ENCODE measurements at places on chromosomes 1 and 21.

DNA sequence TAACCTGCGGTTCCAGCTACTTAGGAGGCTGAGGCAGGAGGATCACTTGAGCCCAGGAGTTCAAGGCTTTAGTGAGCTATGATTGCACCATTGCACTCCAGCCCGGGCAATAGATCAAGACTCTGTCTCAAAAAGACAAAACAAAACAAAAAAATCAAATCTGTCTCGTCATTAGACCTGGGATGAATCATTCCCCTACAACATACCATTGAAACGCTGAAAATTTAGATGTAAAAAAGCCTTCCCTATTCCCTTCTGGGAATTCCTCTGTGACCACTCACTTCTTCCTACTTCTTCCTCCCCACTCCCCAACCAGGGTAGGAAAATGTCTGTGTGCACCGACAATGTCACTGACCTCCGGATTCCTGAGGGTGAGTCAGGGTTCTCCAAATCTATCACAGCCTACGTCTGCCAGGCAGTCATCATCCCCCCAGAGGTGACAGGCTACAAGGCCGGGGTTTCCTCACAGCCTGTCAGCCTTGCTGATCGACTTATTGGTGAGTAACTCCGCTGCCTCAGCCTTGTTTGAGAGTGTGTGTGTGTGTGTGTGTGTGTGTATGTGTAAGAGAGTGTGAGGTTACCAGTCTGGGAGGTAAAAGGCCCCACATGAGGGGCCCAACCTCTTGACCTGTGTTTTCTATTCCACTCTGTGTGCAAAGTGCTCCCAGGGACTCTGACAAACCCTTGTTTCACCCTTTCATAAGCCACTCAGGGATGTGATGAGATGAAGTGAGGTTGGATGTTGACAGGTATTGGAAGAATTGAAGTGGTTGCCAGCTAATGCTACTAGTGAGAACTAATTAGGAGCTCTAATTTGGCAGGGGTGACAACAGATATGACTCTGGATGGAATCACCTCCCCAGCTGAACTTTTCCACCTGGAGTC, 16.3 kb upstream of the SARS1 start:
- peak; percentile 95 for DNase-seq

DNA sequence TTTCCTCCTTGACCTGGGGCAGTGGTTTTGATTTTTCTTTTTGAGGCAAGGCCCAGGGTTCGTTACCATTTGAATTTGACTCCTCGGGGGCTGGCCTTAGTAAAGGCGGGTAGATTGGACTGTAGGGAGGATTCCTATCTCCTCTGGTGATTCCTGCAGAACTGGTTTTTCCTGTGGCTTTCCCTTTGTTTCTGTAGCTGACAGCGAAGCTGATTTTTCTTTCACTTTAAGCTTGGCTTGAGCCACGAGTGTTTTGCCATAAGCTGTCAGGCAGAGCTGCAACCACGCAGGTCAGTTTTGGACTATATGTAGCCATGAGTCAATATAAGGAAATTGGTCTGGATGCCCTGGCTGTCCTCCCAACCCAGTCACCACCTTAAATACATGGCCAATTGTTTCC, 28.7 kb upstream of the KCNJ15 start:
- DNase-seq = no peak

DNA sequence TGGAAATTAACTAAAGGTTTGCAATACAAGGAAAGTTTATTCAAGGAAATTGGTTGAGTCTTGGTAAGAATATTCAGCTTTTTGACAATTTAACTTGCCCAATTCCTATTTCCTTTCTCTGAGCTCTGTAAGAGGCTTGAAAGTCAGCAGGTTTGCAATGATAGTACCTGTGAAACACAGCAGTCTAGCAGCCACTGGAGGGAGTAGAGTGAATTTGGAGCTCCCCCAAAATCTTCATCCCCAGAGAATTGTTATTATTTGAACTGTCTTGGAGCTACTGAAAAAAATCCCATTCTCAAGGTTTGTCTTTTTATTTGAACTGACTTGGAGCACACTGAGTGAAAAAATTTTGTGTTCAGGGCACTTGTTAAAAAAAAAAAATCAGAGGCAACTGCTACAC, 654.2 kb upstream of the PKN2 start:
- DNase-seq = no peak

DNA sequence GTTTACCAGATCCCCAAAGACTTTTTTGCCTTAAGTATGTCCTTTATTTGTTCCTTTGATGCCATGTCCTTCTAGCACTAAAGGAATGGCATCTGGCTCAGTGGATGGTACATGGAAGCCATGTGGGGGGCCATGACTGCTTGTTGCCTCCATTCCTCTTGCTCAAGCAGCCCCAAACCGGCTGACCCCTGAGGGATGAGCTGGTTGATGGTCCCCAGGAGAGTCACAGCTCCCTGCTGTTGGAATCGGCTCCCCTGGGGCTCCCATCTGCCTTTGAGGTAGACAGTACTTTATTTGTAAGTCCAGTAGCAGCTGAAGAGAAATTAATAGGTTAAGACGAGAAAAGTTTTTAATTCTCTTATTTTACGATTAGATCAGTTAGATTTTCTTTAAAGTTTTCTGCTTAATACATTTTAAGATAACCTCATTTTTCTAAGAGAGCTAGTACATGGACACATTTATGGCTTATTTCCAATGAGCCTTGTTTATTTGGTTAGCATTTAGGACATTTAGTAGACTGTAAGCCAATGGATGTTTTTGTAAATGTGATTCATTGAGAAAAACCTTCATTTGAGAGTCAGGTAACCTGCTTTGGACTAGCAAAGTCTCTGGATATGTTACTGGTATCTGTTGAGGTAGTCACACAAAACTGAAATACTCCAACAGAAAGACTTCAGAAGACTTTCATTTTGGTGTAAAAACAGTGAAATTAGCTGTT, 88.2 kb downstream of the CAMTA1 start:
- peak; percentile 54 for DNase-seq

DNA sequence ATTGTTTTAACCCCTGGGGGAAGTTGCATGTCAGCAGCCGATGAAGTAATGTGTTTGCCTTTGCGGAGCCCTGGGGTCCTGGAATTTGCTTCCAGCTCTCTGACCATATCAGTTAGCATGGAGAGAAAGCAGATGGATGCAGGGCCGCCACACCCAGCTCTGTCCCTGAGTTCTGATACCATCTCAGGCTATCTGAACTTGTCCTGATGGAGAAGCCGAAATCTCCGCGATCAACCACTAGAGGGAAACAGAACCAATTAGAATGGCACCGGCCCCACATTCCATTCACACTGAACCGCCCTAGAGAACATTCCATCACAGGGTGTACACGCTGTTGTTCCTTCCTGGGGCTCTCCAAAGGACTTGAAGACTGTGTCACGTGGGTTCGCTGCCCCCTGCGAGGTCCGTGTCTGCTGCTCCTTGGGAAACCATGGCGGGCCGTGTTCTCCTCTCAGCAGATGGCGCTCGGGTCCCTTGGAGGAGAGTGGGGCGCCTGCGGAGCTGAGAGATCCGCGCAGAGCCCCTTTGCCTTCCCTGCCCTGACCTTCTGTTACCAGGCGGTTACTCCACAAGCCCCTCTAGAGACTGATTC, 75.4 kb downstream of the ABCA4 start:
- peak; percentile 98 for DNase-seq

- DNase-seq = no peak
Observed at GRCh38 chr1:154469844-154470560, 32.0 kb upstream of the TDRD10 start.

DNA sequence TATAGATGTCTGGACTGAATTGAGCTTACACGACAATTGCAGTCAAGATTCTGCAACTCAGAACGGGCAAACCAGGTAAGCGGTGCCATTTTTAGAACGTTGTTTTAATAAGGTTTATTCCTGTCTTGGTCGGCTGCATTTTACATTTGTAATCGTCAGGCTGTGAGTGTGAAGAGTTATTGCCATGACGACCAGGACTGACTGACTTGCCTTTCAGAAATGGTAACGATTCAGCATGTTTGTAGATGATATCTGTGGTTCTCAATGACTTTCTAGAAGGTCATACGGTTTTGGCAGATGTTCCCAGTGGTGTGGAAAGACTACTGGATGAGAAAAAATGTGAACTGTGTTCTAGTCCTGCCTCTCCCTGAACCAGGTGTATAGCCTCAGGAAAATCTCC, 271.3 kb upstream of the B3GALT2 start:
- no peak for DNase-seq

Measured in astrocyte of the spinal cord (primary cell).